Hepatocyte (in vitro differentiated cells): ENCODE measurements at places on chromosomes 5 and 9. TPM values are rescaled to one million over a fixed set of nuclear protein-coding genes. Genes with fewer than 3 reads are reported as not detected.

The NMRK1 gene
- 13.6 and 18.5 TPM in 2 replicates for total RNA-seq

The SPINK4 gene
- total RNA-seq, result not detected in 2 replicates

The GGTA1 gene
- 0.07 and 0.72 TPM in 2 replicates for total RNA-seq

The ANKRD34B gene
- not detected in 2 replicates for total RNA-seq

The TSSK1B gene
- 0.60 TPM in 1 of 2 replicates, not detected in the other for total RNA-seq

The WDR55 gene
- total RNA-seq, result 21.2 and 21.4 TPM in 2 replicates

The PAX5 gene
- total RNA-seq, result not detected in 2 replicates

The PDGFRB gene
- 36.8 and 55.1 TPM in 2 replicates for total RNA-seq

The C5orf52 gene
- not detected in 2 replicates for total RNA-seq

The GRIN3A gene
- under 0.01 and 0.10 TPM in 2 replicates for total RNA-seq

The PCDHB3 gene
- 3.8 and 4.1 TPM in 2 replicates for total RNA-seq

The IL31RA gene
- total RNA-seq, result 0.44 and 0.93 TPM in 2 replicates

The WDR38 gene
- total RNA-seq, result not detected in 2 replicates

The RPL37 gene
- total RNA-seq, result 48.2 and 68.7 TPM in 2 replicates

The GMCL2 gene
- not detected in 2 replicates for total RNA-seq

The PRR16 gene
- total RNA-seq, result 16.1 and 17.3 TPM in 2 replicates

The CATSPER3 gene
- not detected in 2 replicates for total RNA-seq

The DAPK1 gene
- 47.7 and 62.3 TPM in 2 replicates for total RNA-seq

The LHX6 gene
- total RNA-seq, result 0.10 and 0.16 TPM in 2 replicates

The ZNF483 gene
- total RNA-seq, result 4.4 and 4.6 TPM in 2 replicates

The TMEM232 gene
- 2.4 TPM in 2 replicates for total RNA-seq
